ENCODE measurements at places on chromosomes 1 and 21.

DNA sequence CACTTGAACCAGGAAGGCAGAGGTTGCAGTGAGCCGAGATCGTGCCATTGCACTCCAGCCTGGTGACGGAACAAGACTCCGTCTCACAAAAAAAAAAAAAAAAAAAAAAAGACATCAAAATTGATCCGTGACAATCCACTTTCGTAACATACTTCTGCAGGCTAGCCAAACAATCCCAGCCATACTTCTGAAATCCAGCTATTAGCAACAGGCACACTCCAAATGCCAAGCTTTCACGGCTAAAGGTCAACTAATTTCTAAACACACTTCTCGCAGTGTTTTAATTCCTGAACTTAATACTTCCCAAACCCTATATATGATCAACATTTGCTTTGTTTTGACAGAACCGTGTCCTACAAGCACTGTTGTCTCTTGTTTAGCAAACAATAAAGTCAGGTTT is 411.3 kb upstream of the RUNX1 start:
- DNase-seq, result no peak

- no peak for DNase-seq
These were observed 345.6 kb downstream of the NPHP4 start for GRCh38 chr1:5646486-5647149.

DNA sequence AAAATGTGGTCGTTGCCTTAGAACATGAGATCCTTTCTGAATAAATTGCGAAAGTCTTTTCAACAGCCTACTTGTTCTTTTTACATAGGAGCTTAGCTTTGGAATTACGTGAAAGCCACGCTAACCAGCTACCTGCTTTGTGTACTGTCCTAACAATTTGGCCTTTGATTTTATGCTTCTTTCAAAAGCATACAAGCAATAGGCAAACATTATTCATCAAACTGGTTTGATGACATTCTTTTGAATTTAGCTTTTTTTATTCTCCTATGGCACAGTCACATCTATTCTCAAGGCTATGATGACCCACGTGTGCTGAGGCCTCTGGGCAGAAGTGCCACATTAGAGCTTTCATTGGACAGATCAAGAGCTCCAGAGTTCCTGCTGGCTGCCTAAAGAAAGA is 178.0 kb upstream of the DPT start:
- no peak for DNase-seq

GRCh38 chr1:96660503-96660902 is 61.1 kb upstream of the PTBP2 start:
- DNase-seq, result no peak

DNA sequence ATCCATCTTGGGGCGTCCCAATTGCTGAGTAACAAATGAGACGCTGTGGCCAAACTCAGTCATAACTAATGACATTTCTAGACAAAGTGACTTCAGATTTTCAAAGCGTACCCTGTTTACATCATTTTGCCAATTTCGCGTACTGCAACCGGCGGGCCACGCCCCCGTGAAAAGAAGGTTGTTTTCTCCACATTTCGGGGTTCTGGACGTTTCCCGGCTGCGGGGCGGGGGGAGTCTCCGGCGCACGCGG is 282 bp upstream of the SOD1 start:
- DNase-seq, result no peak

DNA sequence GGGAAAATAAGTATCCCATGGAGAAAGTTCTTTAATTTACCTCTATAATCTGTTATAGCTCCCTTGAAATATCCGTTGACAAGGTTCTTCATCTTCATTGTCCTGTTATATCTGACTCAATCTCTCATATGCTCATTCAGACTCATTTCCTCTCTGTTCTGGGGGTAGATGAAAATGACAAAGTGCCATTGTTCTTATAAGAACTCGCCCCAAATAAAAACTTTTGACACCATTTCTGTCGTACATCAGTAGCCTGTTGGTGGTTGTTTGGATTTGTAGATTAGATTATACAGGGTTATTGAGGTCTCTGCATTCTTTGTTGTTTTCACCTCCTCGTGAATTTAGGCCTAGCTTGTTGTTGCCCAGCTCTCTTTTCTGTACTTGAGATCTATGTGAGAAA is 55.2 kb upstream of the IPO9 start:
- no peak for DNase-seq

GRCh38 chr1:22018583-22019559 is 17.4 kb downstream of the CELA3A start:
- DNase-seq, result no peak

DNA sequence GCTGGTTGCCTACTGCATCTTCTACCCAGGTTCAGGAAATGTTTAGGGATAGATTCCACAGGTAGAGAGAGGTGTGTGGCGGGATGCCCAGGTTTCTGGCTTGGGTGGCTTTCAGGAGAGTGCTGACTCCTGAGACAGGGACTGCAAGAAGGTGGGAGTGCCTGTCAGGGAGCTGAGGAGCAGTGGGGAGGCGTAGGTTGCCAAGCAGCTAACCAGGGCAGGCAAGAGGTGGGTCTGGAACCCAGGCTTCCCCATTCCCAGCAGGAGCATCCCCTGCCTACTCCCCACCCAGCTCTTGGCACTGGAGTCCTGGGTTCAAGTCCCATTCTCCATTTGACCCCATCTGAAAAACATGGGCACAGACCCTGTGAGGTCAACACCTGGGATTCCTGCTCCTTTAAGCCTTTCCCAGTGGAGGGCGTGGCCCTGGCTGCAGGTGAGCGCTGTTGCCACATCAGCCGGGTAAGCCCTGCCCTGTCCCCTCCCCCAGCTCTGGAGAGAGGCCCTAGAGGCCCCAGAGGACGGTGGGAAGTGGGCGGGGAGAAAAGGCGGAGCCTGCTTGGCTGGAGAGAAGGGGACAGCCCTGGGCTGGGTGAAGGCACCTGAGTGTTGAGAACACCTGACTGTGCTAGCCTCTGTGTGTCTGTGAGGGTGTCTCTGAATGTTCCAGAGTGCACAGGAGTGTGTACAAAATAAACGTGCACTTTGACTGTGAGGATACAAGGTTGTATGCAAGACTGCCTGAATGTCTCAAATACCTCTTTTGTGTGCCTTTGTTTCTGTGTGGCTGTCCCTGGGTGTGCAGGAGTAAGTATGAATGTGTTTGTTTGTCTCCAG is 14.0 kb upstream of the SYNC start:
- DNase-seq, result no peak
